Activated T-cell treated with anti-CD3 and anti-CD28 coated beads for 48 hours (primary cell): ENCODE measurements at places on chromosomes 7 and 10.

GRCh38 chr10:127984945-127985344 lies 78.0 kb downstream of the PTPRE start:
- DNase-seq: no peak

DNA sequence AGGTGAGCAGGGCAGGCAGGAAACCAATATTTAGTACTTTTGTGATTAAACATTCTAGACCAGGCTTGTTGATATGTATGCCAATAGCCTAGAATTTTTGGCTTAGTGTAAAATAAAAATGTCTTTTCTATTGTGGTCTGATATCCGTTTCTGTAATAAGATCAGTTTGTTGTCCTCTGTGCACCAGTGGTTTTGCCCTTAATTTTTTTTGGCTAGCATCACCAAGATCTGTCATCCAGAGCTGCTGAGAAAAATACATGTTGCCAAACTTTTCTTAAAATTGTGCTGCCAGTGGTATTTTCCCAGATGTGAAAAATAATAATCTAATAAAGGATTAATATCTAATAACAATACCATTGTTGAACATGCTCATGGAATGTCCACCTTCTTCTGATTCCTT lies 115.6 kb downstream of the TWIST1 start:
- DNase-seq: no peak

- no peak for DNase-seq
Measured at GRCh38 chr10:68463365-68464093, 8.2 kb downstream of the DNA2 start.

DNA sequence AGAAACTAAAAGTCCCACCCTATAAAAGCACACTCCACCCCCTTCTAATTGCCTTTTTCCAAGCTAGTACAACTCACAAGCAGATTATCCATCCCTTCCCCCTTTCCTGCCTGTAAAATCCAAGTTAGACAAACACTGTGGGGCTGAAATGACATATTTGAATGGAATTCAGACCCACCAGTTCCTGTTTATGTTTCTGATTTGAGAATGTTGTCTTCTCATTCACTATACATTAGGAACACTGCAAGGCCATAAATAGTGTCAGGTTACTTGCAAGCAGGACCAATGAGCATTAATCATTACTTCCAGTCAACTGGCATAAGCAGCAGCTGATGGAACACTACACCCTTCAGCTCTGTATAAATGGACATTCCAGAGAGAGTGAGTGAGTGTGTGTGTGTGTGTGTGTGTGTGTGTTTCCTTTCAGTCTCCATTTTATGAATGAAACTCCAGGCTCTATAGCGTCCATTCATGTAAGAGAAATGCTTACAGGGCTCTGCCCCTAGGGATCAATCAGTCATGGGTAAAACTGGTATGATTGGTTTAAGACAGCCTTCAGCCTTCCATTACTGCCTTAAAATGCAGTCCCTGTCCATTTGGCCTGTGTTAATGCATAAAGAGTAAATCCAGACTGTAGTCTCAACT lies 69.3 kb downstream of the ETV1 start:
- DNase-seq: no peak

- DNase-seq: no peak
Measured at GRCh38 chr7:6385909-6386560, 61.7 kb downstream of the DAGLB start.

DNA sequence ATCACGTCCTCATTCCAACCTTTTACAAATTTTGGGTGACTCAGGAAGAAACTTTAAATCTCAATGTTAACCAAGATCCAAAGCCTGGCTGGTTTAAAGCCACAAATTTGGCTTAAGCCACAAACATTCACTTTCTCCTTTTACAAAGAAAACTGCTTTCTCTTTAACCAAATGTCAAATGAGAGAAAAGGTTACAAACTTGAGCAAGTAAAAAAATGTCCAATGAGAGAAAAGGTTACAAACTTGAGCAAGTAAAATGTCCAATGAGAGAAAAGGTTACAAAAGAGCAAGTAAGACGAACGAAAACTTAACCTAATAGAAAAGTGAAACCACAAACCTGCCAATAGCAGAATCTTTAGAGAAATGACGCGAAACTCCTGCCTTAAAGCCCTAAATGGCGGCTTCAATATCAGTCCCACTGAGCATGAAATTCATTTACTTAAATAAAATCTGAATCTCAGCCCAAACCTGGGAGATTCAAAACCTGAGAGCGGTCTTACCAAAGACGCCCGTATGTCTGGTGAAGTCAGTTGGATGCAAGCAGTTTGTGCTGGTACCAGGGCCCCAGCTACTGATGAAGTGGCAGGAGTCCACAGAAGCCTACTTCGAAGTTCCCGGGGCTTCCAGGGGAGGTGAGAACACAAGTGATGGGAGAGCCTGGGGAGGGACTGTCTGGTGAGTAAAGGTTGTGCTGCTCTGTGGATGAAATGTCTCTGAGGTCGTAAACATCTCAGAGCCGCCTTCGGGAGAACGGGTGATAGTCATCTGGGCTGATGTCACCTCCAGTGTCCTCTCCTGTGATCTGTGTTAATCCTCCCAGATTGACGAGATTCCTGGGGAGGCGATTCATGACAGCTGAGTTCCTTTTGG lies 74.6 kb downstream of the PAXIP1 start:
- no peak for DNase-seq

DNA sequence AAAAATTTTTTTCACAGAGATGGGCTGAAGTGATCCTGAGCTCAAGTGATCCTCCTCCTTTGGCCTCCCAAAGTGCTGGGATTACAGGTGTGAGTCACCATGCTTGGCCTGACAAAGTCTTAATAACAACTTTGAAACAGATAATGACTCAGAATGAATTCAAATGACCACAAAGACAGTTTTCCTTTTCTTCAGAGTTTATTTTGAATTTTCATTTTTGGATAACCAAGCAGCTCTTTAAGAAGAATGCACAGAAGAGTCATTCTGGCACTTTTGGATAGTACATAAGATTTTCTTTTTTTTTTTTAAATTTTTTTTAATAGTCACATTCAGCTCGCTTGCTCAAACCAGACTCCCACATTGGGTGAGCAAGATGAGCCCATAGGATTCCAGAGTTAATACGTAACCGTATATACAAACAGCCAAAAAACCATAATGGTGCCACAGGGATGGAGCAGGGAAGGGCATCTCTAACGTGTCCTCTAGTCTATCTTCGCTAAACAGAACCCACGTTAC lies 43.0 kb upstream of the NMT2 start:
- DNase-seq: peak; percentile 3
